ENCODE measurements at places on chromosomes 16 and 17. TPM values are rescaled to one million over a fixed set of nuclear protein-coding genes. Genes with fewer than 3 reads are reported as not detected.

The ASGR1 gene
- not detected for total RNA-seq

The CAPNS2 gene
- not detected for total RNA-seq

DNA sequence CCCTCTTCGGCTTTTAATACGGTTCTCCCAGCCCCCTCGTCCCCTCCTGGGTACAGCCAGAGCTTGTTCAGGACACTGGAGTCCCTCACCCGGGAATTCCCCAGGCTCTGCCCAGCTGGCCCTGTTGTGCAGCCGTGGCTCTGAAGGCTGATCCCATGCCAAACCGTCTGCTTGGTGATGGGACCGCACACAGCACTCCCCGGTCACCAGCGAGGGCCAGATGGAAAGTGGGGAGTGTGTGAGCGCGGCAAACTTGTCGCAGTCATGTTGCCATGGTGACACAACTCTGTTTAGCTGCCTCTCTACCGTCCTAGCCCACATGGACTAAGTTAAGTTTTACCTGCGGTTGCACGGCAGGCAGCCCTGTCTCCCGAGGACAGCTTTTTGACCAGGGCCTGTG is 107.9 kb downstream of the RAP1GAP2 start:
- no peak for DNase-seq

- no peak for DNase-seq
Measured at GRCh38 chr17:57890857-57891232, 41.0 kb upstream of the MRPS23 start.

- no peak for DNase-seq
Measured at GRCh38 chr16:65124596-65124995, 2.7 kb upstream of the CDH11 start.

DNA sequence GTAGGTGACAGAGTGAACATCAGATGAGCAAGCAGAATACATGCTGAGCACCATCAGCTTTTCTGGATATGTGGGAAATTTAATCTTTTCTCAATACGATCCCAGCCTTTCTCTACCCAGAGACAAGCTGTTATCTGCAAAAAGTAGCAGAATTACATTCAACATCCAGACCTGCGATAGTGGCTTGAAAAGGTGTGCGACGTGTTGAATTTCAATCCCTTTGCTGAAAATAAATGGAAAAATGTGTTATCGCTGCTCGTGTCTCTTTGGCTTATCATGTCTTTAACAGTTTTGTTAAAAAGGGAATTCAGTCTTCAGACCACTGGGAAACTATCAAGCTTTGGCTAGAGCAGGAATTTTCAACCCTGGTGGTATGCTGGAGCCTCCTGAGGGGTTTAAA is 98.8 kb upstream of the FAM20A start:
- DNase-seq, result no peak

The KCNJ18 gene
- total RNA-seq, result not detected

- DNase-seq, result no peak
Measured at GRCh38 chr17:235831-236640, 54.6 kb upstream of the DOC2B start.

DNA sequence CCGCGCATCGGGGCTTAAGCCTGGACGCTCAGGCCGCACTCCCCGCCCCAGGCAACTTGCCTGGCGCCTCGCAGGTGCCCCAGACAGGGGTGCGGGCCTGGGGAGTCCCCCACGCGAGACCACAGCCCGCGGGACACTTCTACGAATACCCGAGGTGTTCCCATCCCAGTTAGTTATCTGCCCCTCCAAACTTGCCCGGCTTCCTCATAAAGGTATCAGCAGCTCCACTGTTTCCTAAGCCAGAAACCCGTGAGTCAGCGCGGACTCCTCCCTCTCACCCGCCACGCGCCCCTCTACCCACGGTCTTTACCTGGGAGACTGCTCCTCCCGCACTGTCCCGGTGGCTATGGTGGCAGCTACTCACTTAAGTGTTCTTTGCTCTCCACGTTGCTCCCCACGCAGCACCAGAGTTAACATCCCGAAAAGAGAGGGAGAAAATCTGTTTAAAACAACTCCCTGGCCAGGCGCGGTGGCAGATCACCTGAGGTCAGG is 1.0 kb upstream of the CREBBP start:
- peak; percentile 9 for DNase-seq

The VPS25 gene
- total RNA-seq, result 29.4 TPM

DNA sequence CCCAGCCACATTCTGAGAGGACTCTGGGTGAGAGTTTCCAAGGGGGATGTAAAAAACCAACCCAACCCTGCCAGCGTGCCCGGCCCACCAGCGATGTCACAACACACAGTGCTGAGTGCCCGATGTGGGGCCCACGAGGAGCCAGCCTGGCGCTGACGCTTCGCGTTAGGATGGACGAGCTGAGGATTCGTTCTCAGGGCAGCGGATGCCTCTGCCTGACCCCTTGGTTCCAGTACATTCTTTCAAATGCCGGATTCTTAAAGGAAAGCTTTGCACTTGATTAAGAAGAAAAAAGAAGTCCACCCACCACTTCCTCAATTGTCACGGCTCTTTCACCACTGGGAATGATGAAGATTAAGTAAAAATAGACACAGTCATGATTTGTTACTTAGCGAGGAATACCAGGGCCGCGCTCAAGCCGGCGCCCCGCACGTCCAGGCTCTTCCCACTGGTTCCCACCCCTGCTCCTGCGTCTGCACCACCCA is 79.4 kb downstream of the IRF8 start:
- no peak for DNase-seq

GRCh38 chr17:69170377-69170776 is 28.7 kb upstream of the ABCA6 start:
- DNase-seq, result no peak

- DNase-seq, result no peak
Measured at GRCh38 chr16:57740423-57741071, 5.0 kb downstream of the KATNB1 start.

The MMP2 gene
- total RNA-seq, result 0.49 TPM

DNA sequence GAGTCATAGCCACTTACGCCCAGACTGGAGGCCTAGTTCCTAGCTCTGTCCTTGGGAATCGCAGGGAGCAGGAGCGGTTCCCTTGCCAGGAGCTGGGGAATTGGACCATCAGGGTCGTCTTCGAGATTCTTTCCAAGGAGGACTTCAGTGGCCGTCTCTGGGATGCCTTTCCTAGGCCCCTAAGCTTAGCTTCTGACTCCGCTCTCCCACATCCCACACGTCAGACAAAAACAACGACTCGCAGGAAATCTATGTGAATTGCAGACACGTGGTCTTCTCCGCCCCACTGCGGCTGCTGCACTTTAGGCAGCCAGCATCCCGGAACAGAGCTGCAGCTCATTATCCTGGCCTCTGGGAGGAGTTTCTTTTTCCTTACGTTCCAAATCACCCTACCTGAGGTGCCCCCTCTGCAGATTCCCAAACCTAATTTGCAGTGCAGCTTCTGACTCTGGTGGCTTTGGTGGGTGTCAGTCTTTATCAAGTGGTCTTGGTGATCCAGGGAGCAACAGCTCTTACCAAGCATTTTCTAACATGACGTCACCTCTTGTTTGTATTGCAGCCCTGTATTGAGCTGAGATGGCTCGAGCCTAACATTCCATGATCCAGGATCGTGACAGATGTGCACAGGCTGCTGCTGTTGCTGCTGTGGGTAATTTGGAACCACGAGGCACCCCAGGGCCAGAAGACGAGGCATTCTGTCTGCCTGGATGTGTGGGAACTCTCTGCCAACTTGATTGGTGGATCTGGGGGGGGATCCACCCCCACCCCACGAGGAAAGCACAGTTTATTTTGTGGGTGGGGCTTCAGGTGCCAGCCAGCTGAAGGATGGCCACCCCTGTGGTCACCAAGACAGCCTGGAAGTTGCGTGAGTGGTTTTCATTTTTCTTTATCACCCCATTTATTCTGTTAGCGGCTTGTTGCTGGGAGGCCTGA is 1.1 kb downstream of the KATNB1 start:
- DNase-seq, result peak; percentile 25

The CNGB1 gene
- total RNA-seq, result not detected

DNA sequence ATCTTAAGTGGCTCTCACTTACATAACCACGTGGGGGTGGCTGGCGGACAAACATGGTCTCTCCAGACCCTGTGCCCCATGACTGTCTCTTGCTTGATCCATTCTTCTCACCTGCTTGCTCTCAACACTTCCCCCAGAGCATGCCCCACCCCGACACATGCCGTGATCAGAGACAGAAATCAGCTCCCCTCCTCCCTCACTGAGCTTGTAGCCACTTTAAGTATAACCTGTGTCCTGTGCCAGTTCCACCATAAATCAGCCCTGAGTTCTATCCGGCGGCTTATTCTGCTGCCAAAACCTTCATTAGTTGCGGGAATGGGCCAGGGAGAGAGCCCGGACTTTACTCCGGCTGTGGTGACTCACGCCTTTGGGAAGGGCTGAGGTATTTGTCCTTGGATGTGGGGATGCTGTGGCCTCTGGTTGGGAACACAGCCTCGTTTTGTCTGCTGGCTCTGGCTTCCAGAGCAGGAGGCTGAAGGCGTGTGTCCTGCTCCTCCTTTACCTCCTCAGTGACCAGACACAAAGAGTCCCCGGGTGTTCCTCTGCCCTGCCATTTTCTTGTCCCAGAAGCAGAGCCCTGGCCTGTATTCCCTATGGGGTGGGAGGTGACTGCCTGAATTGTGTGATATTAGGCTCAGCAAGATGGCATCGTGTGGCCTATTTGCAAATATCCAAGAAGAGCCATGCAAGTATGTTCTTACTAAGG is 21.1 kb downstream of the ANKRD40 start:
- DNase-seq, result no peak

DNA sequence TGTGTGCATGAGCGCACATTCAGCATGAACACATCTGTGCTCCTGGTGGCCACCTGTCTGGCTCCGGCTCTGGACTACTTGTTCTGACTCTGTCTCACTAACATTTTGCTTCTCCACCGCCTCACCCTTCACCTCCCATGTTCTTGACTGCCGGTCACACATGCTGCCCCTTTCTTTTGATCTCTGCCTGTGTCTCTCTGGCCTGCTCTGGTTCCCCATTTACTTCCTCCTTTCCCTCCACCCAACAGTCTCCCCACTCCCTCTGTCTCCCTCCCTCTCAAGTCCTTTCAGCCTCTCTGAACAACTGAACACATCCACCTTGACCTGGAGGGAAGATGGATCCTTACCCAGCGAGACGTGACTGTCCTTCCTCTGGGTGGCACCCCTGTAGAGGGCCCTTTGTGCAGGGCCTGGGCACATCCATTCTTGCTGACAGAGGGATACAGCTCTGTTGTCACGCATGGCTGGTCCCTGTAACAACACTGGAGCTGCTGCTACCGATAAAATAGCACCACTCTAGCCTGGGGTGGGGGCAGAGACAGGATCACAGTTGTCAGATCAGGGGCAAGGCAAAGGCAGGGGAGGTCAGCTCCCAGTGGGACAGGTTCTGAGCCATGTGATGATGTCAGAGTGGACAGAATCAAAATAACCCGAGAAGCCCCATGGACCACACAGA is 11.0 kb downstream of the ZSCAN32 start:
- DNase-seq, result no peak

The VAT1L gene
- total RNA-seq, result not detected

DNA sequence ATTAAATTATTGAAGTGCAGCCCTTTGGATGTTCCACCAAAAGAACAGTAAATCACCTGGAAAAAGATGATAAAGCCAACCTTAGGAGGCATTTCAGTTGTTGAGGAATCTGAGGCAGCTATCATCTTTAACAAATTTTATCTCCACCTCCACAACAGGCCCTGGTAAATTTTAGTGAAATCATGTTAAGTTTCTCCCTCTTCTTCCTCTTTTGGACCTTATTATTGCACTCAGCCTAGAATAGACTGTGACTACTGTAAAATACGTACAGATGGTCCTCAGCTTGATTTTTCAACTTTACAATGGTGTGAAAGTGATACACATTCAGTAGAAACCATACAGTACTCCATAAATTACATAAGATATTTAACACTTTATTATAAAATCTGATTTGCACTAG is 90.3 kb downstream of the USP32 start:
- DNase-seq, result no peak

The KRT15 gene
- total RNA-seq, result not detected

- no peak for DNase-seq
Measured at GRCh38 chr17:44794851-44795413, 35.2 kb downstream of the GJC1 start.

The CCL3 gene
- total RNA-seq, result not detected

DNA sequence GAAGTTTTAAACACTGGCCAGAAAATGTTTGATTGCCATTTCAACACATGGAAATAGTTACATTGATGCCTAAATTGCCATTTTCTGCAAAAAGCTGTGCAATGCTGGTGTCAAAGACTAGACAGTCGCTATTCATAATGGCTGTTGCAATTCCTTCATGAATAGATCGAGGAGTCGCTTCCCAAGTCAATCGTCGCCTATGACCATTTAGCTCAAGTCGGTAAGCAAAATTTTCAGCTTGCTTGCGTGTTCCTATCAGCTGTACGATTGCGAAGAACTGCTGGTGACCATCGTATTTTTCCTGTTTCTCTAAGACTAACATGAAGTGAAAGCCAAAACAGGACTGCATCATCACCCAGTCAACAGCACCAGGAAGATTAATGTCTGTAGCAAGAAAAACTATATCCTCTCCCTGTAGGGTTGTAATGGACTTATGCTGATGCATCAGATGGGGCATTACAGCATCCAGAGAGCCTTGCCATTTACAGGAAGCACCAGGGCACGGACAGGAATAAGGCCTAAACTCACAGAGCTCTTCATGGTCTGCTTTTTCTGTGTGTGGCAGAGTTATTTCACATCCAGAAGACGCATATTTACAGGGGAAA is 23.6 kb downstream of the SIAH1 start:
- no peak for DNase-seq

DNA sequence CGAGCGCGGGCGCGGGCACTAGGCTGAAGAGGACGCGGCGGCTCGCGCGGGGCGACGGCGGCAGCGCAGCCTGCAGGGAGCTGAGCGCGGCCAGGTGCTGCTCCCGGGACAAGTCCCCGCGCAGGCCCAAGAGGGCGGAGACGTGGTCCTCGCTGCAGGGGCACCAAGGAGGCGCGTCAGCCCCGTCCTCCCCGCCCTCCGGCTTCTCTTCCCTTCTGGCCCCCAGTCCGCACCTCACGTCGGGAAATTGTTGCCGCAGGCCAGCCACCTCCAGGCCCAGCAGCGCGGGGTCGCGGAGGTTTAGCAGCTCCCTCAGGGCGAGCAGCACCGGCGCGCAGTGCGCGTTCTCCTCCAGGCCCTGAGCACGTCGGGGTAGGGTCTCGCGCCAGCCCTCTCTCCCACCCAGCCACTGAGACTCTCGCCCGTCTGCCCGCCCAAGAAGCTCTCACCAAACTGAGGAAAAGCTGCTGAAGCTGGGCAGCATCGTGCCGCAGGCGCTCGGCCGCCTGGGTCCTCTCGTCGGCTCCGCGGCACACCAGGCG is 761 bp upstream of the MATCAP1 start:
- no peak for DNase-seq

All from CD4-positive, CD25-positive, alpha-beta regulatory T cell (primary cell).